ENCODE measurements at places on chromosomes 7 and 10.

- DNase-seq, result no peak
These were observed 97.9 kb downstream of the ANKIB1 start for GRCh38 chr7:92343714-92344113.

DNA sequence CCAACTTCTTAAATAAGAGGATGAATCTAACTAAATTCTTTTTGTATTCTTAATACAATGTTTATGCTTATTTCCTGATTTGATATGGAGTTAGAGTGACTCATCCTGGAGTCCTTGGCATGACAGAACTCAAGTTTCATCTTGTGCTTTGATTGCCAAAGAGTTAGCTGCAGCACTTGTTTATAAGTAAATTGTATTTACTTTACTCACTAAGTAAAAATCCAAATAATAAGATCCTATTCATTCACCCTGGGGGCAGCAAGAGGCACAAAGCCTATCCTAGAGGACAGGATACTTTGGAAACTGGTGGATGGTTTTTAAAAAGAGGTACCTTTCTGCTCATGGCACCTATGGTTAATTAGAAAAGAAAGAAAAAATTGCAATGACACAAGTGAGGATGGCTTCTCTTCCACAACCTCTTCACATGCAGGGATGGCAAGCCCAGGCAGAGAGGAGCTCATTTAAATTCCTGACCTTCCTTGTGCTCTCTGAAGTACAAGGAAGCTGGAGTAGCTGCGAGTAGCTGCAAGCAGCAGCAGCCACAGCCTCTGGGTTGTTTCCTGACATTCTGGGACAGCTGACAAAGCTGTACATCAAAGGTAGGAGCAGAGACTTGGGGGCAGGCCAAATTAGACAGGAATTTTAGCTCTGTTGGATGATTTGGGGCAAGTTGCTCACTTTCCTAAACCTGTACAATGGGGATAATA lies 28.5 kb upstream of the CROT start:
- peak; percentile 73 for DNase-seq

DNA sequence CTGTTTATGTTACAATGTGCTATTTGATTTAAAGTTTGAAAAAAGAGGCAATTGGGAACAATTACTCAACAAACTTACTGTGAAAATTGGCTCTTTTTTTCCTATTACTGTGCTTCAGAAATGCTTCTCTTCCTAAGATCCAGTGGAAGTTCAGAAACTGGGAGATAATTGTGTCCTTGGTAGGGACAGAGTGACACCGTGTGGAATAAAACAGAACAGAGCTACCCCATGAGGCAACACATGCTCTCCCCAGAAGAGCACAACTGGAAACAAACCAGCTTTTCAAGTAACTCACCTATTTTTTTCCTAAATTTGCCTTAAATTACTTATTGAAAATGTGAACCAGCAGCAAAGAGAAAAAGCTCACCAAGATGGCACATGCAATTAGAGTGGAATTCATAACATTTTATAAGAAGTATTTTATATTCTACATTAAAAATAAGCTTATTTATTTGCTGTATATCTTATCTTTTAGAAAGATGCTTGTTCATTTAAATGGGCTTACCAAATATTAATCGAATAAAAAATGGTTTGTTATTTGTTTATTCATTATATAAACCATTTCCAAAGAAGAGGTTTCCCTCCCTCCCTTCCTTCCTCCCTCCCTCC lies 346.1 kb upstream of the ANKRD30A start:
- peak; percentile 38 for DNase-seq

DNA sequence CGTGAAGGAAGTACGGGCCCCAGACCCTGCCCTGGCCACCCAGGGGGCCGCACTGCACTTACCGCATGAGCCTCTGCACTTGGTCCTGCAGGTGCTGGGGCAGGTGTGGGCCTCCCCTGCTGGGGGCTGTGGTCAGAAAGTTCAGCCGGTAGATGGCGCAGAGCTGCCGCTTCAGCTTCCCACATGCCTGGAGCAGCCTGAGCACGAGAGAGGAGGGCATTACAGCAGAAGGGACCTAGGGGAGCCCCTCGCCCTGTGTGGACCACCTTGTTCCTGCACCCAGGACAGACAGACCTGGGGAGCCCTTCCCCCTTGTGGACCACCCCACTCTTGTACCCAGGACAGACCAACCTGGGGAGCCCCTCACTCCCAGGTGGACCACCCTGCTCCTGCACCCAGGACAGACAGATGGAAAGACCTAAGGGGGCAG lies 8.7 kb upstream of the PYROXD2 start:
- DNase-seq, result no peak

- no peak for DNase-seq
These were observed 97.0 kb downstream of the C10orf105 start for GRCh38 chr10:71622616-71623015.

GRCh38 chr10:128300290-128300824 lies 174.1 kb upstream of the MKI67 start:
- no peak for DNase-seq

- no peak for DNase-seq
These were observed 18.0 kb downstream of the WDR37 start for GRCh38 chr10:1074052-1074747.

DNA sequence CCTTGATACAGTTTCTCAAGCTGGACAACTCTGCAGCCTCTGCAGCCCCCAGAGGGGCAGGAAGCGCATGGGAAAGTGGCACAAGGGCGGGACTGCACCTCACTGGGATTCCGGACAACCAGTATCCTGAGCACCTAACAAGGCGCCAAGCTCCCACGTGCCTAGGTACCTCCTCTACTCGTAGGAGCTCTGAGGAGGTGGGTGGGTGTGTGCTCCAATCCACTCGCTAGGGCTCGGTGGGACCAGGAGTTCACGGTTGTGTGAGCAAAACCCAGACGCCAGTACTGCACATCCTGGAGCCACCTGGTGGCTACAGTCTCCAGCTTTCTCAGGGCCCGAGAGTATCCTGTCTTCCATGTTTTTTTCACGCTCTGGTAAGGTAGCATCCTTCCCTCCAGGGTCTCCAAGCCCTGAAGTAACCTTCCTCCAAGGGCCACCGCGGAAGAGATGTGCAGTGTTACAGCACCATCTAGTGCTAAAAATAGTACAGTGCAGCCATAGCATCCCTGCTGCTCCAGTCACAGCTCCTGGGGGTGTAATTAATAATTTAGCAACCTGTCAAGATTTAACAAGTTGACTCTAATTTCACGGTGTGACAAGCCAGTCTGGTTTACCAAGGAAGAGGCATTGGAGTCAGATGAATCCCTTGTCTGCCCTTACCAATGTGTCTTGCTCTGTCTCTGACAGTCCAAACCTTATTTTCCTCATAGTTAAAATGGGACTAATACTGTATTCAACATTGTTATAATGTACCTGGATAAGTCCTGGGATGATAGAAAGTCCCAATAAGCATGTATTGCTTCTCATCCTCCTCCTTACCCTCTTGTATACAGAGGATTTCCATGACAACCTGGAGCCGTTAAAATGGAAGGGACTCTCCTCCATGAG lies 70.4 kb downstream of the HERPUD2 start:
- DNase-seq, result no peak

DNA sequence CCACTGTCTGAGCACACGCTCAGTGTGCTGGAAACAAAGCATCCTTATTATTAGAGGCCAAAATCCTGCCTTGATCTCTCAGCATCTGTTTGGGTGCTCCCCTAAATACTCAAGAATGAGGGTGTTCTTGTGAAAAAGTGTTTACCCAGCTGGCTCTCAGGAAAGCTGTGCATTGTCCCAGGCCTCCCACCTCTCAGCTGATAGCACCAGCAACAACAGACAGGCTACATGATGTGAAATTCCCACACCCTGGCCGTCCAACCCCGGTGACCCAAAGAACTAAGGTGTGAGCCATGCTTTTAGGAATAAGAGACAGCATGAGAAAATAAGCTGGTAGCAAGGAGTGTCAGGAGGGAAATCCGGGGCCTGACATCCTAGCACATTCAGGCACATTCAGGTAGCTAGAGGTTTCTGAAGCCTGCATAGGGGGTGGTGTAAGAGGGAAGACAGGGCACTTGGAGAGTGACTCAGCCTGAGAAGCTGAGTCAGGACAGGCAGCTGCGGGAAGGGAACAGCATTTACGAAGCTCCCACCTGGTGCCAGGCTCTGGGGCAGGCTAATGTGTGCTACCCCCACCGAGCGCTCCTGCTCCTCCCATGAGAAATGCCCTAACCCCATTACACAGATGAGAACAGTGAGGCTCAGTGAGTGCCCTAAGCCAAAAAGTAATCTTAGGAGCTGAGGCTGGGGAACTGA lies 205.6 kb downstream of the GRID1 start:
- DNase-seq, result no peak
